K562 (cell line): ENCODE measurements at places on chromosomes 2 and 18. TPM values are rescaled to one million over a fixed set of nuclear protein-coding genes. Genes with fewer than 3 reads are reported as not detected.

- H3K27me3 ChIP-seq: no peaks in the 10 kb centered on the region
- H3K4me3 ChIP-seq: no peak overlapping the region
- H3K27ac ChIP-seq: no peak overlapping the region
- DNase-seq: no peak
Measured at GRCh38 chr2:46470114-46470628, 9.2 kb upstream of the TMEM247 start.

GRCh38 chr2:142190805-142191204 lies 60.0 kb upstream of the LRP1B start:
- no peaks in the 10 kb centered on the region for H3K4me1 ChIP-seq
- no peaks in the 10 kb centered on the region for H3K27me3 ChIP-seq

GRCh38 chr2:155372969-155373368 lies 674.5 kb downstream of the KCNJ3 start:
- no peaks in the 10 kb centered on the region for H3K36me3 ChIP-seq
- no peak for DNase-seq
- H3K27me3 ChIP-seq: no peaks in the 10 kb centered on the region
- no peak overlapping the region for H3K27ac ChIP-seq
- H3K4me1 ChIP-seq: no peaks in the 10 kb centered on the region

- DNase-seq: peak; percentile 76
- H3K27ac ChIP-seq: peak overlapping the region; percentile 83
- H3K27me3 ChIP-seq: no peaks in the 10 kb centered on the region
- H3K4me1 ChIP-seq: peaks cover 36% of the 10 kb centered on the region
- peak overlapping the region; percentile 29 for H3K4me3 ChIP-seq
Measured at GRCh38 chr2:230908595-230909191, 16.3 kb downstream of the GPR55 start.

The PJVK gene
- 0.78 and 0.87 TPM in 2 replicates for total RNA-seq

GRCh38 chr18:46768166-46768921 lies 11.5 kb upstream of the ST8SIA5 start:
- DNase-seq: no peak
- H3K4me3 ChIP-seq: no peak overlapping the region
- H3K36me3 ChIP-seq: no peaks in the 10 kb centered on the region
- no peak overlapping the region for H3K27ac ChIP-seq

DNA sequence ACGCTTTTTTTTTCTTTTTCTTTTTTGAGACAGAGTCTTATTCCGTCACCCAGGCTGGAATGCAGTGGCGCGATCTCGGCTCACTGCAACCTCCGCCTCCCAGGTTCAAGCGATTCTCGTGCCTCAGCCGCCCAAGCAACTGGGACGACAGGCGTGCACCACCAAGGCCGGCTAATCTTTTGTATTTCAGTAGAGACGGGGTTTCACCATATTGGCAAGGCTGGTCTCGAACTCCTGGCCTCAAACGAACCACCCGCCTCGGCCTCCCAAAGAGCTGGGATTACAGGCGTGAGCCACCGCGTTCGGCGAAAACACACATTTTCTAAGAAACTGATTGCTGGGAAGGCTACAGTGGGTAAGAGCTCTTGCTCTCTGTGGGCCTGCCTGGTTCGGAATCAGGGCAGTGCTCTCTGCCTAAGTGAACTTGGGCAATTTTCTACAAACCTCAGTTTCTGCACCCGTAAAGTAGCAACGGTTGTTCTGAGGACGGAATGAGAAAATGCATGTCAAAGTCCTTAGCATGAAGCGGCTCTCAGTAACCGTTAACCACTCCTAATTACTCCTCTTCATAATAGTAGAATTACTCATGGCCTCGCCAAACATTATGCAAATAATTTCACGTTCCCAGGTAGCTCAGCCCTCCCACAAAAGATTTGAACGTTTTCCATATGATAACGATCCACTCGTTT lies 1.0 kb upstream of the PMAIP1 start:
- H3K27ac ChIP-seq: peak overlapping the region; percentile 71
- H3K4me1 ChIP-seq: peaks cover 14% of the 10 kb centered on the region; the same call in 2 of the 3 replicates
- H3K27me3 ChIP-seq: no peaks in the 10 kb centered on the region
- H3K4me3 ChIP-seq: peak overlapping the region; percentile 85
- H3K36me3 ChIP-seq: peaks cover 15% of the 10 kb centered on the region

- H3K27ac ChIP-seq: no peak overlapping the region; the same call in 2 of the 3 replicates
- H3K4me3 ChIP-seq: no peak overlapping the region
- peak; percentile 71 for DNase-seq
- peaks cover 24% of the 10 kb centered on the region for H3K4me1 ChIP-seq
Measured at GRCh38 chr2:48114256-48114655, 208.0 kb upstream of the FBXO11 start.

DNA sequence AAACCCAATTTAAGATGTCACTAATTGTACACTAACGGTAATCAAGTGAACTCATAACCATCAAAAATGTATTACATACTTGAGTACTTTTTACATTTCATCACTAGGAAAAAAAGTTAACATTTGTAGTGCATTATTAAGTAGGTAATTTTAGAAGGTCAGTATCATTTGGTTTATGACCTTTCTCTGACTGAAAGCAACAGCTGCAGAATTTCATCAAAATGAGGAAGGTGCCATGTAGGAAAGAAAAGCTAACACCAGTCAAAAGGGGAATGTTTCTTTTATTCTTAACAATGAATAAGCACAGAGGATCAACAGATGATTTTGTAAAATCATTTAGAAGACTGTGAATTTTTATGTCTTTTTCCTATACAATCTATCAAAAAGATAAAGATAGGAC lies 79.0 kb downstream of the PIGN start:
- H3K27me3 ChIP-seq: no peaks in the 10 kb centered on the region
- 0 out of 3 replicates have a peak, but pooled peaks cover 8% of the 10 kb centered on the region for H3K36me3 ChIP-seq
- H3K4me3 ChIP-seq: no peak overlapping the region
- DNase-seq: no peak
- no peak overlapping the region for H3K27ac ChIP-seq

GRCh38 chr2:16475586-16475985 lies 190.0 kb downstream of the CYRIA start:
- no peaks in the 10 kb centered on the region for H3K27me3 ChIP-seq
- H3K4me3 ChIP-seq: no peak overlapping the region
- H3K27ac ChIP-seq: no peak overlapping the region
- H3K4me1 ChIP-seq: no peaks in the 10 kb centered on the region

The RNF125 gene
- total RNA-seq: 0.09 and 0.13 TPM in 2 replicates

- no peak overlapping the region for H3K27ac ChIP-seq
- no peaks in the 10 kb centered on the region for H3K27me3 ChIP-seq
- DNase-seq: no peak
- no peak overlapping the region for H3K4me3 ChIP-seq
- H3K36me3 ChIP-seq: no peaks in the 10 kb centered on the region
Measured at GRCh38 chr2:218298314-218298875, 6.1 kb upstream of the TMBIM1 start.

The CAPG gene
- total RNA-seq: 56.0 and 59.5 TPM in 2 replicates

GRCh38 chr2:239157771-239158170 lies 243.0 kb downstream of the HDAC4 start:
- no peaks in the 10 kb centered on the region for H3K27me3 ChIP-seq
- no peaks in the 10 kb centered on the region for H3K36me3 ChIP-seq
- H3K4me1 ChIP-seq: peaks cover 11% of the 10 kb centered on the region
- no peak overlapping the region for H3K27ac ChIP-seq

DNA sequence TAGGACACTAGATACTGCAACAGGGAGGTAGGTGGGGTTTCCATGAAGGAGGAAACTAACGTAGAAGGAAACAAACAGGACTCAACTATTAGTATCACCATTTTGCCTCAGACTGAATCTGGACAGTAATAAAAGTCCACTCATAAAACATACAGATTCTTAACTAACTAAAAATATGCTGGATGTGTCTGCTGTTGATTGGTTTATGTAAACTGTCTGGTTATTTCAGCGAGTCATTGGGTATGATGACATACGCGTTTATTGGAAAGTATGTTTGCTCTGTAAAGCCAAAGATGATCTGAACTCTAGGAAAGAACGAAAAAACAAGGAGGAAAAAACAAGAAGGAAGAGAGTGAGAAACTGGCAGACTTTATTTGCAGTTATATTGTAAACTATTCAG lies 1816.1 kb upstream of the LRRTM1 start:
- no peak overlapping the region for H3K4me3 ChIP-seq
- no peaks in the 10 kb centered on the region for H3K36me3 ChIP-seq
- no peaks in the 10 kb centered on the region for H3K27me3 ChIP-seq
- no peaks in the 10 kb centered on the region for H3K4me1 ChIP-seq

The HADHA gene
- 186 and 196 TPM in 2 replicates for total RNA-seq

The SKA1 gene
- 38.1 and 41.2 TPM in 2 replicates for total RNA-seq

DNA sequence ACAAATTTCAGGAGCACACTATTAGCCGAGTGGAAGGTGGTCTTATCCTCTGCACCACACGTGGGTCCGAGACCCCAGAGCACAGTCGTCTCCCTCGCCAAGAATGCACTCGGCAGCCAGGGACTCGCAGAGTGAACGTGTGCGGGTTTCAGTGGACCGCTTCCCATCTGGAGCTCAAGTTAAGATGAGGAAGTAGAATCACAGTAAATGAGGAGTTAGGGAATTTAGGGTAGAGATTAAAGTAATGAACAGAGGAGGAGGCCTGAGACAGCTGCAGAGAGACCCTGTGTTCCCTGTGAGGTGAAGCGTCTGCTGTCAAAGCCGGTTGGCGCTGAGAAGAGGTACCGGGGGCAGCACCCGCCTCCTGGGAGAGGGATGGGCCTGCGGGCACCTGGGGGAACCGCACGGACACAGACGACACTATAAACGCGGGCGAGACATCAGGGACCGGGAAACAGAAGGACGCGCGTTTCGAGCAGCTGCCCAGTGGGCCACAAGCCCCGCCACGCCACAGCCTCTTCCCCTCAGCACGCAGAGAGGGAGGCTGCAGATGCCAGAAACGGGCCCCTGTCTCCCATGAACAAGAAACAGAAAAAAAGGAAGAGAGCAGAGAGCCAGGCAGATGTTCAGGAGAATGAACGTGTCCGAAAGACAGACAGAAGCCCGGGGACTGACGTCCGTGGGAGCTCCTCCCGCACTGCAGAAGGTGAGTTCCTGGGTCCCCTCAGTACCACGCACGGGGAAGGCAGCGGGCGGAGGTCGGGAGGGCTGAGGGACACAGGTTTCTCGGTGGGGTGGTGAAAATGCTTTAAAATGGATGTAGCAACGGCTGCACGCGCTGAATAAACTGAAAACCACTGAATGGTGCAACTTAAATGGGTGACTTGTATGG lies 5.4 kb upstream of the KCNG2 start:
- DNase-seq: no peak
- H3K4me3 ChIP-seq: no peak overlapping the region
- H3K27ac ChIP-seq: no peak overlapping the region
- no peaks in the 10 kb centered on the region for H3K36me3 ChIP-seq
- H3K4me1 ChIP-seq: peaks cover 4% of the 10 kb centered on the region

DNA sequence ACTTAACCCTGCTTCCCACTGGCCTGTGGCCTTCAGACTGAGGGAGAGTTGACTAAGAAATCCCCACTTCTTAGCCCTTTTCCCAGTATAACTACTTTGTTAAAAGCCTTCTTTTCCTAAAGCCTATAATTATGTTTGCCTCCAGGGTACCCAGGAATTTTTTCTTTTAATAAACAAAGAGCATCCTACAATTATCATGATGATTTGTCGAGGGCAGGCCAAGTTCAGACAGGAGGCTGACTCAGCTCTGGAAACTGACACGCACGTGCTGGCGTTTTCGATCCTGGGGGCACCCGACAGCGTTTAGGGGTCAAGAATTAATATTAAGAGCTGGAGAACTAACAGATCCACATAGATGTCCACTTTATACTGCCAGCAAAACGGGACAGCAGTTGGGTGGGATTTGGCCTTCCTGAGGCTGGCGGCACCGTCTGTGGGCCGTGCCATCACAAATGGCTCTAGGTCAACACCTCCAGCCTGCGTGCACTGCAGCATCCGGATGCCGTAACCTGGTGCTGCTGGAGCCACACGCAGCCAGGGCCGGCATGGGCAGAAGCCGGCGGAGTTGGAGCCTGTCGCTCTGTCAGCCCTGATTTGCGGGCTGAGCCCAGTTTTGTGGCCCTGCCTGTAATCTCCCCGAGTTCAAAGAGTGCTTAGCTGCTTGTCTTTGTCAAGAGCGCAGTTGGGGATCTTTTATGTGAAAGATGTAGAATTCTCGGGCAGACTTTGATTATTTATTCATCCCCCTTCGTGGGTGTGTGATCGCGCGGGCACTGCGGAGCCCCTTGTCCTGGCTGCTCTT lies 191.0 kb downstream of the GLI2 start:
- H3K4me1 ChIP-seq: no peaks in the 10 kb centered on the region
- no peak overlapping the region for H3K4me3 ChIP-seq
- no peak for DNase-seq
- H3K27ac ChIP-seq: no peak overlapping the region

The TYMS gene
- 292 and 305 TPM in 2 replicates for total RNA-seq

- no peaks in the 10 kb centered on the region for H3K36me3 ChIP-seq
- no peak overlapping the region for H3K27ac ChIP-seq
- no peak overlapping the region for H3K4me3 ChIP-seq
- DNase-seq: no peak
Measured at GRCh38 chr2:28419003-28419402, 26.3 kb downstream of the FOSL2 start.

- H3K27me3 ChIP-seq: peaks cover 39% of the 10 kb centered on the region
- no peaks in the 10 kb centered on the region for H3K36me3 ChIP-seq
- no peaks in the 10 kb centered on the region; the same call in 1 of the 2 replicates for H3K4me1 ChIP-seq
Measured at GRCh38 chr2:75560768-75561565, at the start of gene EVA1A. Gene EVA1A, minus strand, starts transcription at chr2:75560939. Its CDS starts 42,799 bp downstream, at chr2:75518140.

DNA sequence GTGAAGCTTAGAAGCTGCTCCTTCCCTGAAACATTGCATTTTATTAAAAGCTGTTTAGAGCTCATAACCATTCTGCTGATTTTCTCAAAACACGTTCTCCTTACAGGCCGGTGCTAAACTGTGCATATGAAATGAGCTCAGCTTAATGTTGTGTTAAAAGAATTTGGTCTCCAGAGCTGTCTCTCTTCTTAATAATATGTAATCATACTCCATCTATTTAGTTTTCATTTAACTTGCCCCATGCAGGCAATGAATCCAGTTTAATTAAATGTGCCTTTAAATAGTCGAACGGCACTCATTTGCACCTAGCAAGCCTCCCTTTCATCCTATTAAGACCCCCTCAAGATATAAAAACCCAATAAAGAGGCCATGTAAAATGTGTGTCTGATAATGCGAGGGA lies 76.3 kb downstream of the HNMT start:
- no peak overlapping the region for H3K4me3 ChIP-seq
- no peaks in the 10 kb centered on the region; the same call in 2 of the 3 replicates for H3K4me1 ChIP-seq
- H3K36me3 ChIP-seq: no peaks in the 10 kb centered on the region

The SERPINB10 gene
- total RNA-seq: not detected in 2 replicates

The CLEC4F gene
- not detected in 2 replicates for total RNA-seq

The L3MBTL4 gene
- total RNA-seq: not detected in 2 replicates

The TBR1 gene
- not detected in 2 replicates for total RNA-seq

The DPP10 gene
- not detected in 2 replicates for total RNA-seq

GRCh38 chr2:41724465-41724864 lies 323.4 kb upstream of the PKDCC start:
- no peak overlapping the region for H3K4me3 ChIP-seq
- H3K36me3 ChIP-seq: no peaks in the 10 kb centered on the region
- no peak for DNase-seq
- H3K4me1 ChIP-seq: no peaks in the 10 kb centered on the region; the same call in 2 of the 3 replicates

GRCh38 chr18:26091047-26091630 lies 726 bp upstream of the SS18 start:
- peaks cover 14% of the 10 kb centered on the region for H3K36me3 ChIP-seq
- peak overlapping the region; percentile 91 for H3K27ac ChIP-seq
- H3K4me3 ChIP-seq: peak overlapping the region; percentile 77
- DNase-seq: no peak
- no peaks in the 10 kb centered on the region for H3K27me3 ChIP-seq

GRCh38 chr2:7825591-7826312 lies 856.1 kb upstream of the ID2 start:
- H3K36me3 ChIP-seq: no peaks in the 10 kb centered on the region
- no peak overlapping the region for H3K27ac ChIP-seq
- no peaks in the 10 kb centered on the region for H3K4me1 ChIP-seq
- DNase-seq: no peak

The ANKRD44 gene
- 0.25 and 0.64 TPM in 2 replicates for total RNA-seq

GRCh38 chr18:75112186-75113096 lies 96.5 kb downstream of the PTGR3 start:
- H3K27ac ChIP-seq: no peak overlapping the region
- no peaks in the 10 kb centered on the region for H3K36me3 ChIP-seq
- no peak overlapping the region for H3K4me3 ChIP-seq
- no peak for DNase-seq
